ENCODE measurements at places on chromosomes 13 and 19.

- peak; percentile 55 for DNase-seq
Observed at GRCh38 chr19:10836479-10837330, 693 bp upstream of the TMED1 start.

- no peak for DNase-seq
Observed at GRCh38 chr13:43520351-43520750, 266.4 kb downstream of the ENOX1 start.

DNA sequence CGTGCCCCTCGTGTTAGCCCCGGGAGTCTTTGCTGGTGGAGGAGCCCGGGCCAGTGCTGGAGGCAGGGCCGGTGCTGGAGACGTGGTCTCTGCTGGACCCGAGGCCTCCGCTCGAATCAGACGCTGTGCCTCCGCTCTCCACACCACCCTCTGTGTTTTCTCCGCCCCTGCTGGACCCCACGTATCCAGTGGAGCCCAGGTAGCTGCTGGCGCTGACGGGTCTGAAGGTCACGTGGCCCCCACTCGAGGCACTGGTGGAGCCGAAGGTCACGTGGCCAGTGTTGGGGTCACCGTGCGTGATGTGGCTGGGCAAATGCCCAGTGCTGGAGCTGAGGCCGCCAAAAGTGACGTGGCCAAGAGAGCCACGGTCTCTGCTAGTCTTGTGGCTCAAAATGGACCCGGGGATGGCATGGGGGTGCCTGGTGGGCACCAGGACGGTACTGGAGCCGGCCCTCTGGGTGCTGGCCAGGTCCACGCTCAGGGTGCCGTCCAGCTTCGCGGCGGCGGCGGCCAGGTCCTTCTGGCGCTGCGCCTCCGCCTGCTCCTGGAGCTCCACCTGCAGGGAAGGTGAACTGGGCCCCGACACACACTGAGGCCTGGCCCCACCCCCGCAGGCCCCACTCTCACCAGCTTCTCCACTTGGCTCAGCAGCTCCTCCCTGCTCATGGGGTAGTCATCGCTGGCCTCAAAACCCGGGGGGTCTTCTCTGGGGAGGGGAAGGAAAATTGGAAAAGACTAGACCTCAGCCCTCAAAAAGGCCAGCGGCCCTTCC, 27.3 kb downstream of the ZNF114 start:
- DNase-seq: no peak

DNA sequence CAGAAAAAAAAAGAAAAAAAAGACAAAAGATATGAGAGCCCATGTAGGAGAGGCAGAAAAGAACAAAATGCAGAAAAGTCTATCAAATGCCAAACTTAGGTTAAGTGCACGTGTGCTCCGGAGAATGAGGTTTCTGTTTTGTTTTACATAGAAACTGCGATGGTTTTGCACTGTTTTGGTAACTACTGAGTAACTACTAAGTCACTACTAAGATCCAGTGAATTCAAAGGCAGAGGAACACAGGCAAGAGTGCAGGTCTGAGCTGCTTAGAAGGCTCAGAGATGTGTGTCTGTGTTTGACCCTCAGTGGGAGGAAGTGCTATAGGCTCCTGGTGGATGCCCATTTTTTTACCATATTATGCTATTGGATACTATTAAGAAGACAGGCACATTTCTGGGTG, 299.3 kb downstream of the NDFIP2 start:
- DNase-seq: no peak

GRCh38 chr19:23541991-23542390, 145.0 kb downstream of the ZNF675 start:
- no peak for DNase-seq

- no peak for DNase-seq
Observed at GRCh38 chr19:45769821-45770191, 754 bp upstream of the SIX5 start.

DNA sequence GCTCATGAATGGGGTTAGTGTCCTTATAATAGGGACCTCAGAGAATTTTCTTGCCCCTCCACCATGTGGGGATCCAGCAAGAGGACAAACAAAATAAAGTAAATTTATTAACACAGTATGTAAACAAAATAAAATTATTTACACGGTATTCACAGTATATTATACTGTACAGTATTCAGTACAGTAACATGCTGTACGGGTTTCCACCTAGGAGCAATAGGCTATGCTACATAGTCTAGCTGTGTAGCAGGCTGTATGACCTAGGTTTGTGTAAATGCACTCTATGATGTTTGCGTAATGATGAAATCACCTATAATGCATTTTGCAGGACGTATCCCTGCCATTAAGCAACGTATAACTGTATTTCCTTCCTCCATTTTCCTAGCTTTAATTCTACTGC, 11.8 kb upstream of the DIAPH3 start:
- no peak for DNase-seq

DNA sequence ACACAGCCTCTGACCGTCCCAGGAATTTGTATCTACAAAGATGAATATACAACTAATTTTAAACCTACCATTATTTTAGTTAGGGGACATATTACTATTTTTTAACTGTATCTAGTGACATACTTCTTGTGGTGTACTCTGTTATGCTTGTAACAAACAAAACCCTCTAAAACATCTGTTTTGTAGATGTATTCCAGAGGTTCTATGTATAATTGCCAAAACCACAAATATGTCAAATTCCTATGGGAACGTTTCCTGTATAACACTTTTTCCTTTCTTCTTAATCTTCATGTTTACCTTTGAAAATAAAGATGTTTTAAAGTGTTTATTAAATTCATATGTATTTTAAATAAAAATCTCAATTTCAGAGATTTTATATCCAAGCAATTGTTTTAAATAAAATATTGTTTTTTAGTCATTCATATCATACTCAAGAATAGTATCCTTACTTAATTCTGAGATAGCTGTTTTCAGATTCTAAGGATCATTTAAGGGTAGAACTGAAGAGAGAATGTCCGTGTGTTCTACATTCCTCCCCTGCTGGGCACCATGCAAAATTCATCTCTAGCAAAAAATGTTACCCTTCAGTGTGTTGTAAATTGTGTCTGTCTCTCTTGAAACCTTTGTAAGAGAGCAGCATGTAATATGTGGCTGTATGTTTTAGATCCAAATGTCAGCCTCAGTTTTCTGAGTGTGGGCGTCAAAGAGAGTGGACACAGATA, 1327.7 kb downstream of the EFNB2 start:
- DNase-seq: no peak

DNA sequence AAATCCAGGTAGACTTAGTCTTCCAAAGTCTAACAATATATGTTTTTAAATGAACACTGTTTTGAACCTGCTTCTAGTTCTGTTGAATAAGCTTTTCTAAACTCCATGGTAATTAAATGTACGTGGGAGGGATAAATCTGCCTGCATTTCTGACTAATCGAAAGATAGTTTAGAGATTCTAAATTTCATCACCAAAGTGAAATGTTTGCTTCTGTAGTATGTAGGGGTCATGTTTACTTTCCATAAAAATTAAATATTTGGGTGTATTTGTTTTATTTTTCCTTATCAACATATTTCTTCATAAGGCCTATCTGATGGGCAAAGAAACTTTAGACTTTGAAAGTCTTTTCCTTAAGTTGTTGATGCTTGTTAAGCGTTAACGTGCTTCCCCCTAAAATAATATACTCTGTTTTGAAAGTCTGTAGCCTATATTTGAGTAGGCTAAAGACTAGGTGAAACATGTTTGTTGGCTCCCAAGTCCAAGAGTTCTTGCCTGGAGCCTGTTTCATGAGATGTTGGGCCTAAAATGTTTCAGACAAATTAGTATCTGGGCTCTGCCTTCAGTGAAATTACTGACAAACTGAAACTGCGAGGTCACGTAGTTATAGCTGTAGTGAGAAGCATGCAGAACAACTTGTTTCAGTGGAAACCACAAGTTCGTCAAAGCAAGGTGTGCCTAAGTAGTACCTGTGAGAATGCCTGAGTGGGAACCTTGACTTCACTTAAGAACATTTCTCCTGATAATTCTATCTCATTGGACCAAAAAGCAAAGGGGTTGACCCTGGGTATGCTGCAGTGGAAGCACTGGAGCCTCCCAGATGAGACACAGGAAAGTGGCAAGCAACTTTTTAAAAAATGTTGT, 126.2 kb downstream of the LMO7 start:
- no peak for DNase-seq

DNA sequence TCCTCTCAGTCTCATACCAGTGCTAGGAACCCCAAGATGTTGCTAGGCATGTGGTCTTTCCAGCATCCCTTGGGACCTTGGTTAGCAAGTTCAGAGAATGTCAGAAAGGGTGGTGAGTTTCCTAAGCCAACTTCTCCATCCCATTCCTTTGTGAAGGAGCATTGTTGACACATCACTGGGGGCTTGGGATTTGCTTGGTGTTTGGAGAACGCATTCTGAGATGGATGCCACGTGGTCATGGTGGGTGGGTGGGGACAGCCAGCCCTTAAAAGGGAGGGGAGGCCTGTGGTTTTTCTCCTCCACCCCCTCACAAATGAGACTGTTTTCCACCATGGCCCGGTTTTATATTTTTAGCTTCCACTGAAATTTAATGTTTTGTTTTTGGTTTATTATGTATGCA, 83.3 kb upstream of the ZNF536 start:
- no peak for DNase-seq

GRCh38 chr13:29319451-29319850, 276.0 kb downstream of the SLC7A1 start:
- DNase-seq: no peak

GRCh38 chr13:51717786-51718398, 86.1 kb downstream of the DHRS12 start:
- DNase-seq: no peak

DNA sequence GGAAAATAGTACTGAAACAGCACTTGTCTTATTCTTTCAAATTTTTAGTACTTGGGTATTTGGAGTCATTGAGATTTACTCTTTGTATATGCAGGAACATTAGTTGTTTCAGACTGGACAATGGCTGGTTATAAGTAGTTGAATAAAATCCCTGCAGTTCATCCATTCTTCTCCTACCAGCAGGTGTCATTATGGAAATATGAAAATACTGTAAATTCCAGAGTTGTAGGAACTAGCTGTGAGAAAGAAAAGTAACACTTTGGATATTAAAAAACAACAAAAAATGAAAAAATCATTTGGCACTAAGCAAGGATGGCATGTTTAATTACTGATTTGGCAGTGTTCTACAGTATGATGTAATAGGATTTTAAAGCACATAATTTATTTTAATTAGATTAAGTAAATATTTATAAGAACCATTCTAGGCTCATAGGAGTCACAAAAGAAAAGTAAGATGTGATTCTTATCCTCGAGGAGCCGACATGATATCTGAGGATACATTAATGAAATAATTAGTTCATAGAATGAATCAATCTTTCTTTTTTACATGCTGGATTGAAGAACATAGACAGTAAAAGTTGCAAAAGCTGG, 155.3 kb downstream of the KCNRG start:
- no peak for DNase-seq

DNA sequence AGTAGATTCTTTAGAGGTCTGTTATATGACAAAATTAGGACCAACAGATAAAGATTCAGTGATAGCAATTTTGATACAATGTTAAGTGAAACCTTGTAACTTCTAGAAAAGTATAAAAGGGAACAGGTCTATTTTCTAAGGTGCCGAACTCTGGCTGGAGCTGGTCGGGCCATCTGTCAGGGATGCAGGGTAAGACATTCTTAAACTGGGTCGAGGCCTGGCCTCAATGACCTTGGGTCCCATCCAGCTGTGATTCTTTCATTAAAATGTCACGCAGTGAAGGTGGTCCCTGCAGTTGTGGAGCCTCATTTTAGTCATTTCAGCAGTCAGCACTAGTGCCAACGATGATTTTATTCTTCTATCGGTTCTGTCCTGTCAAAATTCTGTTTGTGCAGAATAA, 271.9 kb upstream of the SPRY2 start:
- DNase-seq: no peak

- DNase-seq: no peak
Observed at GRCh38 chr19:49422407-49423070, 702 bp downstream of the PTH2 start.

GRCh38 chr13:86974995-86975328, 696.2 kb upstream of the SLITRK5 start:
- no peak for DNase-seq

GRCh38 chr19:5504114-5504513, 48.9 kb downstream of the ZNRF4 start:
- no peak for DNase-seq

GRCh38 chr19:42216653-42217519, 591 bp downstream of the DEDD2 start:
- DNase-seq: no peak

GRCh38 chr13:113926951-113927660, 46.8 kb downstream of the C13orf46 start:
- no peak for DNase-seq

Measured in GM04503 (cell line).